Activated T-helper 1 cell treated with Interleukin-2 at 50 U/mL for 16 hours (primary cell): ENCODE measurements at places on chromosomes 16 and 17.

GRCh38 chr17:50542795-50543774 is 3.9 kb upstream of the SPATA20 start:
- no peak for DNase-seq

- DNase-seq = no peak
Measured at GRCh38 chr16:67264277-67264676, 15.1 kb upstream of the PLEKHG4 start.

- no peak for DNase-seq
Measured at GRCh38 chr17:16120937-16121336, 94.4 kb downstream of the NCOR1 start.

DNA sequence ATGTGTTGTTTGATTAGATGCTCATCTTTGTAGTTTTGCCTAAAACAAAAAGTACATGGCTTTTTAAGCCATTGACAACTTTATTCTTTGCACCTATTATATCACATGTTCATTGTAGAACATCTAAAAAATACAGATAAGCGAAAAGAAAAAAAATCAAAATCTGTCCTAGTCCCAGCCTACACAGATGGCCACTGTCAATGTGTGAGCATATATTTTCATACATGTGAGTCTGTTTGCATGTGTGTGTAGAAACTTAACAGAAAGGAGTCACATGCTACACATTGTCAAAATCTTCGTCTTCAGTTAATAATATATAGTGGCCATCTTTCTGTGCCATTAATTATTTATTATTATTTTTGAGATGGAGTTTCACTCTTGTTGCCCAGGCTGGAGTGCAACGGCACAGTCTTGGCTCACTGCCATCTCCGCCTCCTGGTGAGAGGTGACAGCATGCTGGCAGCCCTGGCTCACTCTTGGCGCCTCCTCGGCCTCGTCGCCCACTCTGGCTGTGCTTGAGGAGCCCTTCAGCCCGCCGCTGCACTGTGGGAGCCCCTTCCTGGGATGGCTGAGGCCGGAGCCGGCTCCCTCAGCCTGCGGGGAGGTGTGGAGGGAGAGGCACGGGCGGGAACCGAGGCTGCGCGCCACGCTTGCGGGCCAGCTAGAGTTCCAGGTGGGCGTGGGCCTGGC is 68.5 kb upstream of the AMZ2 start:
- DNase-seq = no peak

- no peak for DNase-seq
Measured at GRCh38 chr17:10415161-10415560, 6.6 kb downstream of the MYH8 start.

DNA sequence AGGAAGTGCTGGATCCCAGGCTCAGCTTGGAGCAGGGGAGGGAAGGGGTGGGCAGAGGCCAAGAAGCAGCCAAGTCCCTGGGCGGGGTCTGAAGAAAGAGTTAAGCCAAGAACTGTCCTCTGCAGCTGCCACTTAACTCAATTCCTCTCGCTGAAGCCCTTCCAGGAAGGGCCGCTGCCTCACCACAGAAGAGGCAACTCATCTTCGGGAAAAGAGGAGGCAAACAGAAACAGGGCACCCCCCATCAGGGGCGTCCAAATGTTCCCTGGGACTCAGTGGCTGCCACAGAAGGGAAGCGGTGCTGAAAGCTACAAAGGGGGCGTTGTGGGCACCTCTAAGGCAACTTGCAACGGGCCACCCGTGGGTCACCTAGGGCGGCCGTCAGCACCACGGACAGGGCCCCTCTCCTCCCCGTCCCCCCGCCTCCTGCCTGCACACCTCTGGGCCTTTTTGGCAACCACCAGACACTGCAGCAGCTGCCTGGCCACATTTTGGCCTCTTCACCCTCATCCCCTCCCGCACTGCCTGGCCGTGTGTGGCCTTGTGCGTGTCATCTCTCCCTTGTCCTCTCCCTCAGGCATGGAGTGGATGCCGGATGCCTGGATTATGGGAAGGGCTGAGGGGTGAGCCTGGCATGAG is 2.5 kb downstream of the TLCD3B start:
- DNase-seq = no peak

DNA sequence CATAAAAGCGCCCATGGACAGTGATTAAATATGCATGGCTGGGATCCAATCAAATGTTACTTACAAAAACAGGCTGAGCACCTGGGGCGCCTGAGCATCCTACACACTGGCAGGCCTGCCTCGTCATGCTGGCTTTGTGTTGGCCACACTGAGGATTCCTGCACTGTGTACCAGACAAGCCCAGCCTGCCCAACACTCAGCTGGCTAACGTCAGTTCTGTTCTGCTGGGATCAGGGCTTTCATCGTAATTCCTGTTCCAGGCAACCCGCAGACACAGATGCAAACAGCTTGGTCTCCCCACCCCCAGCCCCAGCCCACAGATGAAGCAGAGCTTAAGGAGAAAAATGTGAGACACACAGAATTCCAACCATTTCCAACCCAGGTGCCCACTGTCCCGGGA is 30.7 kb downstream of the PIMREG start:
- DNase-seq = no peak

DNA sequence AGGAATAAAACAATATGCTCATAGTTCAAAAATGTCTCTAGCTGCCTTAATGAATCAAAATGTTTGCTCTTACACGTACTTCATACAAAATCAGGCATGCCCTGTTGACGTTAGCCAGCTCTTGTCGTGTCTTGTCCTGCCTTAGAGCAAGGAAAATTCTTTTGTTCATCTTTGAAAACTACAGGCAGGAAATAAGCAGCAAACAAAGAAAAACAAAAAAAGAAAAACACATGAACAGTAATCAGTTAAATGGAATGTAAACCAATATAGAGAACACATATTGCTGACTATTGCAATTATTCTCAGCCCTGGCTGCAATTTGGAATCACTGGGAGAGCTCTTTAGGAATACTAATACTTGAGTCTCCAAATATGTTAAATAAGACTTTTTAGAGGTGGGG is 1.7 kb downstream of the CAPNS2 start:
- DNase-seq = no peak

- DNase-seq = peak; percentile 27
Measured at GRCh38 chr17:45052052-45052772, 780 bp upstream of the DCAKD start.

GRCh38 chr16:71584543-71585317 is 7.8 kb upstream of the TAT start:
- DNase-seq = no peak

DNA sequence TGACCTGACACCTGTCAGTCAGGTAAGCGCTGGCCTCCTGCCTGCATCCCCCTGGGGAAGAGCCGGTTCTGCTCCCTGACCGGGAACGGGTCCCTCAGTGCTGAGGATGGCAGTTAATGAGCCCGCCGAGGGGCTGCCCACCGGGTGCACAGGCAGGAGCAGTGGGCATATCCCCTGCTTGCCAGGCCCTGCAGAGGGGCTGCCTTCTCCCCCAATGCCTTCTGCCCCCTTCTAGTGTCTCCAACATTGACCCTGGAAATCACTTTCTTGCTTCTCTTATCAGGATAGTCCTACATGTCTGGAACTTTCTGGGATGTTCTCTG is 388.5 kb downstream of the SEC14L1 start:
- no peak for DNase-seq

- no peak for DNase-seq
Measured at GRCh38 chr17:1627182-1627981, 1.3 kb downstream of the SLC43A2 start.

GRCh38 chr17:58277802-58278595 is 2.7 kb downstream of the MPO start:
- no peak for DNase-seq

DNA sequence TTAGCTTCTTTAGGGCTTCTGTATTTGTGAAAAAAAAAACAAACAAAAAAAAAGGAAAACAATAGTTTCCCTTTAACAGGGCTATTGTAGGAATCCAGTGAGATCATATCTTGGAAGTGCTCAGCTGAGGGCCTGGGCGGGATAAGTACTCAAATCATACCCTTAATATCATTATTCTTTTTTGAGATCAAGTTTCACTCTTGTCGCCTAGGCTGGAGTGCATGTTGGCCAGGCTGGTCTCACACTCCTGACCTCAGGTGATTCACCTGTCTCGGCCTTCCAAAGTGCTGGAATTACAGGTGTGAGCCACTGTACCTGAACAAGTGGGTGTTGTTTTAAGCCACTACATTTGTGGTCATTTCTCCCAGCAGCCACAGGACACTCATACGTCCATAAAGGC is 87.0 kb downstream of the CDH13 start:
- no peak for DNase-seq

DNA sequence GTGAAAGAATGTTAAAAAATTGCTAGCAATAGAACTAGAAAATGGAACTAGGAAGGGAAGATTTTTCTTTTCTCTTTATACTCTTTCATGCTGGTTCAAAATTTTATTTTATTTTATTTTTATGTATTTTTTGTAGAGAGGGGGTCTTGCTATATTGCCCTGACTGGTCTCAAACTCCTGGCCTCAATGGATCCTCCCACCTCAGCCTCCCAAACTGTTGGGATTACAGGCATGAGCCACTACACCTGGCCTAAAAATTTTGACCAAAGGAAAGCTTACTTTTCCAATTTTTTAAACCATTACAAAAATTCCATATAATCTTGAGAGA is 10.0 kb upstream of the TERF2 start:
- no peak for DNase-seq

- peak; percentile 64 for DNase-seq
Measured at GRCh38 chr17:77375917-77376651, 235.3 kb downstream of the SEC14L1 start.

GRCh38 chr16:1002399-1003166 is 21.0 kb downstream of the SOX8 start:
- DNase-seq = peak; percentile 60

GRCh38 chr17:79396696-79397095 is 214.2 kb downstream of the RBFOX3 start:
- no peak for DNase-seq

- DNase-seq = peak; percentile 76
Measured at GRCh38 chr17:45197555-45198334, 23.9 kb upstream of the FMNL1 start.

DNA sequence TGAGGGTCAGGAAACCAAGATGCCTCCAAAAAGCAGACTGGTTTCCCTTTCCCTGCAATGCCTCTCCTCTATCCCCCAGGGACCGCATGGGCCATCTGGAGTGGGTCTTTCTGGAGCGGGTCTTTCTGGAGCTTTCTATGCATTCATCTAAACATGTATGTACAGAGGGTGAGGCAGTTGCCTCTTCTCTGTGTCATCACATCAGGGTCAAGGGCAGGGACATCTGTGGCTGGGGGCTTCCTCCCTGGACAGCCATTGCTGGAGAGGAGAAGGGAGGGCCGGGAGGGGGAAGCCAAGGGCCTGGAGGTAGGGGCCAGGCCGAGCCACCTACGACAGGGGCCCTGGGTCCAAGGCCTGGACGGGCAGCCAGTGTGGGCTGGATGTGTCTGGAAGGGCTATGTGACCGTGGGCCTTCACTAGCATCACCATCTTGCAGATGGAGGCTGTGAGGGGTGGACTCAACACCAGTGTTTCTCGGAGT is 840 bp downstream of the ADCY7 start:
- DNase-seq = no peak

DNA sequence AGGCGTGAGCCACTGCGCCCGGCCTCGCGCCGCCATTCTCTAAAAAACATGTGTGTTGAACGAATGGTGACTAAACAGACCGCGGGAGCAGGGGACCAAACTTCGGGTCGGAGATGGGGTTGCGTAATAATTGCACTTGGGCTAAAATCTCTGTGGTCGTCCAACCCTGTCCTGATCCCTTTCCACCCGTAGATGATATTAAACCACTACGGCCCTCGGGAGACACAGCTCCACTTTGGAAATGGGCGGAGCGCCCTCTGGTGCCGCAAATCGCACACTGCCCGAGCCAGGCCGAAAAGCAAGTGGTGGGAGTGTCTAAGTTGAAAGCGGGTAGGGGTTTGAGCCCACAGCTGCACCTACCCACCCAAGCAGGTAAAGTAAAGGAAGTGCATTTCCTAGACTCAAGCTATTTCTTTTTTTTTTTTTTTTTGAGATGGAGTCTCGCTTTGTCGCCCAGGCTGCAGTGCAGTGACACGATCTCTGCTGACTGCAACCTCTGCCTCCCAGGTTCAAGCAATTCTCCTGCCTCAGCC is 17.0 kb downstream of the CAVIN1 start:
- DNase-seq = peak; percentile 71

- no peak for DNase-seq
Measured at GRCh38 chr16:78882751-78883150, 717.8 kb downstream of the MAF start.

DNA sequence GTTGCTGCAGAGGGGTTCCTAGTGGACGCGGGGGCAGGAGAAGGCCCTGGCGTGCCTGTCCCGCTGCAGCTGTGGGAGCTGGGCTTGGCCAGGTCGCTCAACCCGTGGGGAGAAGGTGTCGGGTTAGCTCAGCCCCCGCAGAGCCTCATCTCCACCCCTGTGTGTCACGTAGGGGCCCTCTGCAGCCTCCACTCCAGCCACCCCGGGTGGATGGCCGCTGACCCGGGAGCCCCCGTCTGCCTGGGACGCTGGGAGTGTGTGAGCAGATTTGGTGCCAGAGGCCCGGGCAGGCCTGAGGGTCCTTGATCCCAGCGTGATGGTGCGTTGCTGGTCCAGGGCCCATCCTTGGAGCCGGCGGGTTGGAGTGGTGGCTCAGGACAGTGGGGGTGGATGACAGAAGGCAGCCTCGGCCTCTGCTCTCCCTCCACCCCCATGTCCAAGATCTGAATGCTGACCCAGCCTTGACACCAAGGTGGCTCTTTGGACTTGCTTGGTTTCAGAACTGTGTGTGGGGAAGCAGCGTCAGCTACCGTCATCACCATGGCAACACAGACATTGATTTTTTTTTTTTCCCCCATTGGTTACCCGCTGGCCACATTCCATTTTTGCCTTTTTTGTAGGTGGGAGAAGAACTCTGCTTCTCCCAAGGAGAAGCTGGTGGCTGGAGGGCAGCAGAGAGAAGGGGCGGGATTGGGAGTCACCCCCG is 35.7 kb downstream of the BAIAP2 start:
- DNase-seq = no peak

GRCh38 chr17:8623591-8623990 is 6.9 kb downstream of the MYH10 start:
- no peak for DNase-seq

DNA sequence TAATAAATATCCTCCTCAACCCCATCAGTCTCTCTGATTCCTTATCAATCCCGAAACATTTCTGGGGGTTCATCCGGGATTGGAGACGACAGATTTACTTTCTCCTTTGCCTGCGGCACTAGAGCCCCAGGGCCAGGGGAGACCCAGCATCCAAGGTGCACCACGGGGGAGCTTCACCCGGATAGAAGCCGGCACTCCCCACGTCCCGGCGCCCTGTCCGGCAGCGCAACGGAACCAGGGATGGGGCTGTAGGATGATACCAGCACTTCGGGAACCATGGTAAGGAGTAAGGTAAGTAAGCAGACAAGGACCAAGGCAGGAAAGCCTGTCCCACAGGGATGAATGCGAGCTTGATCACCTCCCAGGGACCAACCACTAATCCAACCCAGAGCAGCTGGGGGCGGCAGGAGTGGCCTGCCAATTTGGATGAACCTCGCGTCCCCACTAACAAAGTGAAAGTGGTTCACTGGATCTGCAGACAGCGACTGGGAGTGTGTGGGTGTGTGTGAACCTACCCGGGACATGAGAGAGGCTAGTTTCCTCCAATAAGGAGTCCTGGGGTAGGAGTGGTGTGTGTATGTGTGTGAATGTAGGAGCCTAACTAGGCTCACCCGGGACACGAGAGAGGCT is 11.9 kb downstream of the POLR3K start:
- no peak for DNase-seq

GRCh38 chr17:37392024-37392590 is 14.5 kb downstream of the ACACA start:
- DNase-seq = no peak

- DNase-seq = no peak
Measured at GRCh38 chr16:88202207-88202745, 180.5 kb upstream of the ZNF469 start.

- no peak for DNase-seq
Measured at GRCh38 chr17:6517062-6517461, 39.3 kb downstream of the PITPNM3 start.
